PC-9 (cell line): ENCODE measurements at places on chromosomes 3 and 15. TPM values are rescaled to one million over a fixed set of nuclear protein-coding genes. Genes with fewer than 3 reads are reported as not detected.

DNA sequence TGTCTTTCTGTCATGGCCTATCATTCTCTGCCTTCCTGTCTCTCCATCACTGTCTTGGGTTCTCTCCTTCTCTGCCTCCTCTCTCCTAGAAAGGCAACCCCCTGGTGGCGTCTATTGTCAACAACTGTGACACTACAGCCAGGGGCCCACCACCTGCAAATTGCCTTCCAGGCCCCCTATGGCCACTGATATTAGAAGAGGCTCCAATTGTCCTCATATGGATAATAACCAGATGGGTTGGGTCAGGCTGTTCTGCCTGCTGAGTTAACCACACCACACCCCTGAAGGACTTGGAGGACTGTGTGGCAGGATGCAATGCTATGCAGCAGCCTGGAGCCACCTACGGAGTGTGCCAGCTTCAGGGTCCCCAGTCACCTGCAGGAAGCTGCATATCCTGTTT, 665.0 kb downstream of the NTRK3 start:
- DNase-seq, result no peak

DNA sequence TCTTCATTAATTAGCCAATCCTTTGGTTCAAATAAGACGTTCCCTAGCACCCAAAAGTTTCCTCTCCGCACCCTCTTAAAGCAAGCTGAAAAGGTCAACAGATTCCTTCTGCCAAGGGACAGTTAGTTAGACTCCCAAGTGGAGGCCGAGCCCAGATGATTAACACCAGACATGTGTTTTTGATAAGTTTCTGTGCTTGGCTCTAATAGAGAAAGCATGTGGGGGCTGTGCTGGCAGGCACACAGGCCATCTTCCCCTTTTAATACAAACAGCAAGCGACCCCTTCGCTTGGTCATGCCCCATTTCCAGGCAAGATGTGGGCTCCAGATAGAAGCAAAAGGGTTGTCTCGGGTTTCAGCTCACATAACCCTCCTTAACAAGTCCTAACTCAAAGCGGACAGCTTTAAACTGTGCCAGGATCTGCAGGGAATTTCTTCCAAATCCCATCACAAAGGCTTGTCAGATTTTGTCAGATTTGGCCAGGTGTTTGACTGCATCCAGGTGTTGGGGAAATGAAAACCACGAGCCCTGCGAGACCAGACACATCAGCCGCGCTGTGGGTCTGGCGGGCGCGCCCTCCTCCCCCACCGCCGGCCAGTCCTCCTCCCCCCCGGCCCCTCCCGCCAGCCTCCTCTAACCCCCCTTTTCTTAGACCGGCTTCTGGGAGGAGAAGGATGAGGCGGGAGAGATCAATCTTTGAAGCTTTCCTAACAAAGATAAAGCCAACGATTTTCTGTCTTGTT, 3.3 kb downstream of the HES1 start:
- DNase-seq, result peak; percentile 60

- DNase-seq, result no peak
These were observed 64.1 kb downstream of the LRRK1 start for GRCh38 chr15:100983221-100983620.

DNA sequence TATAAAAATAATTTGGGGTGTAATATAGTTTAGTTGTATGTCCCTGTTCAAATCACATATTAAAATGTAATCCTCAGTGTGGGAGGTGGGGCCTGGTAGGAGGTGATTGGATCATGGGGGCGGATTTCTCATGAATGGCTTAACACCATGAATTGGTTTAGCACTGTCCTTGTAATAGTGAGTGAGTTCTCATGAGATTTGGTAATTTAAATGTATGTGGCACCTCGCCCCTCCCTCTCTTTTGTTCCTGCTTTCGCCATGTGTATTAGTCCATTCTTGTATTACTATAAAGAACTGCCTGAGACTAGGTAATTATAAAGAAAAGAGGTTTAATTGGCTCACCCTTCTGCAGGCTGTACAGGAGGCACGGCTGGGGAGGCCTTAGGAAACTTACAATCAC, 83.9 kb downstream of the ANXA2 start:
- no peak for DNase-seq

DNA sequence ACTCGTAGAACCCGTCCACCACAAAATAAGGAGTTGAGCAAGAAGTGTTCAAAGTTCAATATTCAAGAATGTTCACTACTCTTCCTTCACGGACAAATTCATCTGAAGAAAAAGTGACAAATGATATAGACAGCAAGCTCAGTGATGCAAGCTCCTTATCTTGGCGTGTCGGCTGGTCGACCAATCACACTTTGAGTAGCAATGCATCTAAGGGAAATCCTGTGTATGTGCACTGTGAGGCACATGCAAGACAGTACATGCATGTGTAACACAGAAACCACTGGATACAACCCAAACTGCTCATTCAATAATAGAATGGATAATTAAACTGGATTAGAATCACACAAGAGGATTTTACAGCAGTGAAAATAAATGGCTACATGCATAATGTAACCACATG, 64.4 kb upstream of the CSPG5 start:
- no peak for DNase-seq

DNA sequence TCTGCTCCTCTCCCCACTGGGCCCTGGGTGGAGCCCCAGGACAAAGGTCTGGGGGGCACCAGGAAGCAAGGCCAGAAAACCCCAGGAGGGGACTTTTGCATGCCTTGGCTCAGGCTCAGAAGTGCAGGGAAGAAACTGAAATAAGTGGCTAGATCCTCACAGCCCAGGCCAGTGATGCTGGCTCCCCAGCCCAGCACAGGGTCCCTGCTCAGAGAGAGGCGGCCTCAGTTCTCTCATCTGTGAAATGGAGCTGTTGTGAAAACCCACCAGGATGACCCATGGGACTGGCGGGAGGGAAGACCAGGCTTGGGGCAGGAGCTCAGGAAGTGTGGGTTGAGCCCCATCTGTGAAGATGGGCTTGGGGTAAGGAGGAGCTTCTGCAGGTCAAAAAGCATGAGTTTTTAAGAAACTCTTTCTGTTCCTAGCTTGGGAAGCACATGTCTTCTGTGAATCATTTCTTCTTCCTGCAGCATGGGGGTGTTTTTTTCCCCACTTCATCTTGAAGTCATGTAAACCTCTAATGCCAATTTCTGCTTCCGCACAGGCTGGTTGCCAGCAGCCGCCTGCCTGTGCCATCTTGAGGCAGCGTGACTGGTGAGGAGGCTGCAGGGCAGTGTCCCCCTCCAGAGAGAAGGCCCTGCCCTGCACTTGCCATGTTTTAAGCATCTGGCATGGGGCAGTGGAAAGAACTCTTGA, 118.6 kb downstream of the SMAD6 start:
- DNase-seq, result no peak

- peak; percentile 83 for DNase-seq
These were observed 29.8 kb downstream of the LARS2 start for GRCh38 chr3:45417930-45418847.

DNA sequence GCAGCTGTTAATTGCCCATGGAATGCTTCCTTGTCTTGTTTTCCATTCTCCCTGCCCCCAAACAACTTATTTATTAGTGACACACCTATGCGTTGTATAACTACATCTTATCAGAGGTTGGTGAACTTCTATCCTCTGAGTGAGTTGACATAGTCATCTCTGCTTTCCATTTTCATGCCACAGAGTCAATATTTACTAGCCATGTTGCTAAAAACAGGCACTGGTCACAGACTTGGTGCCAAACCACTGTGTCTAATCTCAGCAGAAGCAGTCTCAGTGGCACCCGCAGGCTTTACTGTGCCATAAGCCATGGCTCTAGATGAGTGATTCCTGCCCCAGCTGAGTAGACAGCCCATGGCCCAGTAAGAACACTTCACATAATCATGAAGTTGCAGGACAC, 26.5 kb downstream of the DAPK2 start:
- peak; percentile 97 for DNase-seq

GRCh38 chr3:59831394-59831793, 781.6 kb upstream of the CFAP20DC start:
- no peak for DNase-seq

- no peak for DNase-seq
These were observed 97.3 kb downstream of the EPHB1 start for GRCh38 chr3:134892326-134892725.

- DNase-seq, result no peak
These were observed 82.6 kb downstream of the LRRK1 start for GRCh38 chr15:101001796-101002195.

DNA sequence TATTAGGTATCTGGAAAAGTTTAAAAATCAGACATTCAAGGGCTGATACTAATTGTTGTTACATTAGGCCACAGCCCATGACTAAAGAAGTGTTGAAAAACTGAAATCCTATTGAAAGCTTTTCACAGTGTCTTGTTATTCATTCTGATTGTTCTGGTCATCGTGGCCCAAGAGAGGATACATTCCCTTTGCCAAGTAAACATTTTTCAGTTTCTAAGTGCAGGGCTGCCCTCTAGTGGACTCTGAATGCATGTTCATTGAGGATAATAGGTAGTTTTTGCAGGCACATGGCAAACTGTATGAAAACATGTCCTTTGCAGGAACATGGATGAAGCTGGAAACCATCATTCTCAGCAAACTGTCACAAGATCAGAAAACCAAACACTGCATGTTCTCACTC, 181.1 kb downstream of the MYRIP start:
- DNase-seq, result peak; percentile 24

DNA sequence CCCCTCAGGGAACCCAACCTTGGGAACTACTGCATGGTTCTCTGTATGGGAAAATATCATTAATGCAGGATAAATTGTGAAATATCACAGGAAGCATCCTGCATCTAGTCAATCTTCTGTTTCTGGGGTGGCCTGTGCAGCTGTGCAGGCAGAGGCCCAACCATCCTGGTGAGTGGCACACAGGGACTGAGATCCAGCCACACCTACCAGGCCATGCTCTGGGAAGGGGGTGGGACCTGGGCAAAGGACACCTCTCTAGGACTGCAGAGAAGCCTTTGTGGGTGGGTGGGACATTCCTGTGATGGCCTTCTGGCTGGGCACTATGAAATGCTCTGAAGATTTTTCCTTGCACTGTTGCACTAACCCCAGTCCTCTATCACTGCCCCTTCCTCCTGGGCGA, 26.8 kb downstream of the CCRL2 start:
- no peak for DNase-seq

DNA sequence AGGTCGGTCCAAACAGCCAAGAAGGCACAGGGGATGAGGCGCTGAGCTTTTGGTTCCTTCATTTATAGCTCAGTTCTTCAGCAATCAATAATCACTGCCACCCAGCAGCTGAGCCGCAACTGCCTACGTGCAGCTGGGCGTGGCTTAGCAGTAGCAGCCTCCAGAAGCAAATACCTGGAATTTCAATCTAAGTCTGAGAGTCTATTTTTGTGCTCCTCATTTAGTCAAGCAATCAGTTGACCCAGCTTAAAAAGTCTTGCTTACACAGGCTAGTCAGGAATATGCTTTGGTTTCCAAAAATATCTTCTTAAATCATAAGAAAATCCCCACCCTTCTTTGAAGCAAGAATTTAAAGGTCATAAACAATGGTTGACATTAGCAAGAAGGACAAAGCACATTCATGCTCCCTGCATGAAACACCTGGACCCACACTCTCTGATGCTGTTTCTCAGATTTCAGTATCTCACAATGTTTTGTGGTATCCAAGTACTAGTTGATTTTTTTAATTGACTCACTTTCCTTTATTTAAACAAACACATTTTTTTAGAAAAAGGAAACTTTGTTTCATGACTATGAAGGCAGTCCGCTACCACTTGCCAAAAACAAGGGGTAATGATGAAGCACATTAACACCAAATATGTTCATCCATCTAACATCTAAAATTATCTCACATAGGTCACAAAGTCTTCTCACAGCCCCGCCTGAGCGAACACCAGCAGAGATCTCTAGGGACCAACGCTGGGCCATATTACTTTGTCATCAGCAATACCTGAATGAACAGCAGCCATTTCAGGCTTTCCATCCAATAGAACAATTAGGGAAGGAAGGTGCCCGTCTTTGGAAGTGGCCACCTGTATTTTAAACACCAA, 106.1 kb downstream of the OXNAD1 start:
- DNase-seq, result no peak

- no peak for DNase-seq
These were observed 86.2 kb upstream of the PIAS1 start for GRCh38 chr15:67967871-67968431.

The CCDC191 gene
- 11.0 and 13.2 TPM in 2 replicates for total RNA-seq

The SYNPR gene
- total RNA-seq, result not detected in 2 replicates

The PAQR5 gene
- total RNA-seq, result 4.9 and 5.1 TPM in 2 replicates

The MIX23 gene
- total RNA-seq, result 44.8 and 63.6 TPM in 2 replicates

The ATP13A5 gene
- not detected in 2 replicates for total RNA-seq

The PRSS50 gene
- 0.48 and 0.50 TPM in 2 replicates for total RNA-seq

The ITGB5 gene
- total RNA-seq, result 226 and 287 TPM in 2 replicates

The TMC3 gene
- total RNA-seq, result not detected in 2 replicates

The CACNA2D3 gene
- total RNA-seq, result 0.18 and 0.59 TPM in 2 replicates
